ENCODE measurements at places on chromosomes 11 and 22. TPM values are rescaled to one million over a fixed set of nuclear protein-coding genes. Genes with fewer than 3 reads are reported as not detected.

The FBLN1 gene
- total RNA-seq: 441 TPM

DNA sequence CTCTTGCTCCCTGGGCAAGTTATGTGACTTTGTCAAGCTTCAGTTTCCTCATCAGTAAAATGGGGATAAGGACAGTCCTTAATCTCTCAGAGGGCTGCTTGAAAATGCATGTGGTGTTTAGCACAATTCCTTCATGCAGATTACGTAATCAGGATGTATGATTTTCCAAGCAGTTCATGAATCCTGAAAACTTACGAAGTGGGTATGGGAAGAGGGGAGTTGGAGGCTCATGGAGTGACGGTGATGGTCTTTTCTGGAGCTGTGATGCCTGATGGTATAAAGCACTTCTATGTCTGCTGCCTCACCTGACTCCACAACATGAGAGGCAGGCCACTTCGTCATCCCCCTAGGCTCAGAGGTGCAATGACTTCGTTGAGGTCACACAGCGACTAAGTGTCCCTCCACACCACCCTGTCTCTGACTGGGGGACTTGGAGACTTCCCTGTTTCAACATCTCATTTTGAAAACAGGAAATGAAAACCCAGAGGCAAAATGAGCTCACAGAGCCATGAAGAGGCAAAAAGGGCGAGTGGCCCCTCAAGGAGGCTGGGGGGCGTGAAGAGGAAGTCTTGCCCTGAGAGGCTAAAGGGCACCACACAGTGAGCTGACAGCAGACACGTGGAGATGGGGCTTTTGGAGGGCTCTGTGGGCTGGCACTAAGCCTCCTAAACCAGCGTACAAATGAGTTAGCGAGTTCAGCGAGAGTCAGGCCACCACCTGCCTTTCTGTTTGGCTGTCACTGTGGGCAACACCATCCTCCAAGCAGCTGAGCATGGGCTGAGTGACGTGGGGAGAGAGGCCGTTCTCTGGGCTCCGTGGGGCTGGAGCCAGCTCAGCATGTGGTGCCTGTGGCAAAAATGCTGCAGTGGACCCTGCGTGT is 10.1 kb downstream of the MCM5 start:
- DNase-seq: no peak

The APLNR gene
- 0.63 TPM for total RNA-seq

The SAA2 gene
- total RNA-seq: not detected

The SCGB2A2 gene
- not detected for total RNA-seq

GRCh38 chr11:64349404-64349803 is 9.4 kb downstream of the CCDC88B start:
- DNase-seq: no peak

The SYT8 gene
- total RNA-seq: 1.0 TPM

The C11orf86 gene
- not detected for total RNA-seq

- no peak for DNase-seq
These were observed 205.1 kb downstream of the NXPE2 start for GRCh38 chr11:114883472-114883871.

GRCh38 chr11:118073554-118073953 is 3.3 kb upstream of the TMPRSS4 start:
- no peak for DNase-seq

Data from tibial nerve (tissue), 4 donors.